K562 (cell line): ENCODE measurements at places on chromosomes 16 and 17.

DNA sequence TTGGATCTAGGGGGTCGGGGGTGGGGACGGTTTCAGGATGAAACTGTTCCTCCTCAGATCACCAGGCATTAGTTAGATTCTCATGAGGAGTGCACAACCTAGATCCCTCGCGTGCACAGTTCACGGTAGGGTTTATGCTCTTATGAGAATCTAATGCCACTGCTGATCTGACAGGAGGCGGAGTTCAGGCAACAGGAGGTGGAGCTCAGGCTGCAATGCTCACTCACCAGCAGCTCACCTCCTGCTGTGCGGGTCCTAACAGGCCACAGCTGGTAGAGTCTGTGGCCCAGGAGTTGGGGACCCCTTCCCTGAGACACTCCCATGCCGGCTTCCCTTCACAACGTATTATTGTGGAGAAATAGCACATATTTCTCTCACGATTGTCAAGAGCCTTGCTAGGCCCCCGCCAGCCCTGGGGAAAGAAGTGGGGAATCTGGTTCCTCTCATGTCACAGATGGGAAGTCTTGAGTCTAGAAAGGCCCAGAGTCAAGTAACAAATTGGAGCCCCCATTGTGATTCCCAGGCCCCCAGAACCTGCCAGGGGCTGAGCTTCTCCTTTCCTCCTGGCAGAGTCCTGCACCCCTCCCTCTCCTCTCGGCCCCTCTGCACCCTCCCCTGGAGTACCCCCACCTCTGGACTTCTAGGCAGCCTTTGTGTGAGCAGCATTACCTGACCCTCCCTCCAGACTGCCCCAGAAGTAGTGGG is 6.1 kb upstream of the KRT14 start:
- H3K27me3 ChIP-seq = peaks cover 22% of the 10 kb centered on the region; the same call in 2 of the 3 replicates
- no peaks in the 10 kb centered on the region for H3K36me3 ChIP-seq
- H3K4me3 ChIP-seq = no peak overlapping the region

- no peaks in the 10 kb centered on the region for H3K36me3 ChIP-seq
- H3K27ac ChIP-seq = no peak overlapping the region
- no peaks in the 10 kb centered on the region for H3K27me3 ChIP-seq
- no peaks in the 10 kb centered on the region for H3K4me1 ChIP-seq
Observed at GRCh38 chr17:53780320-53780719, 42.4 kb upstream of the KIF2B start.

DNA sequence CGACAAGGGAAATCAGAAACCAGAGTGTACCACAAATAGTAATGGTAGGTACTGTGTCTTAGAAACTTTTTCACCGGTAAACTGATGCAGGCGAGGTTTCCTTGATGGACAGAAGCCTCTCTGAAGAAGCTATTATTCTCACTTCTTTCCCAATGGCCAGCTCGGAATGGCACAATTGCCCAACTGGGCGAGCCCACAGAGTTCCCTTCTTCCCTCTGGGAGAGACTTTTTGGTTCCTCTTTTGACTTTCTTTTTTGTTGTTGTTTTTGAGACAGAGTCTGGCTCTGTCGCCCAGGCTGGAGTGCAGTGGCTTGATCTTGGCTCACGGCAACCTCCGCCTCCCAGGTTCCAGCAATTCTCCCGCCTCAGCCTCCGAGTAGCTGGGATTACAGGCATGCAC is 16.9 kb downstream of the SLC43A2 start:
- no peaks in the 10 kb centered on the region for H3K27me3 ChIP-seq
- DNase-seq = no peak
- H3K4me1 ChIP-seq = no peaks in the 10 kb centered on the region
- H3K36me3 ChIP-seq = no peaks in the 10 kb centered on the region
- no peak overlapping the region for H3K4me3 ChIP-seq
- H3K27ac ChIP-seq = no peak overlapping the region

- peaks cover 12% of the 10 kb centered on the region; the same call in 2 of the 3 replicates for H3K27me3 ChIP-seq
- no peak for DNase-seq
- H3K4me3 ChIP-seq = no peak overlapping the region
- H3K4me1 ChIP-seq = no peaks in the 10 kb centered on the region; the same call in 2 of the 3 replicates
Observed at GRCh38 chr16:10575506-10576130, 4.8 kb downstream of the EMP2 start.

DNA sequence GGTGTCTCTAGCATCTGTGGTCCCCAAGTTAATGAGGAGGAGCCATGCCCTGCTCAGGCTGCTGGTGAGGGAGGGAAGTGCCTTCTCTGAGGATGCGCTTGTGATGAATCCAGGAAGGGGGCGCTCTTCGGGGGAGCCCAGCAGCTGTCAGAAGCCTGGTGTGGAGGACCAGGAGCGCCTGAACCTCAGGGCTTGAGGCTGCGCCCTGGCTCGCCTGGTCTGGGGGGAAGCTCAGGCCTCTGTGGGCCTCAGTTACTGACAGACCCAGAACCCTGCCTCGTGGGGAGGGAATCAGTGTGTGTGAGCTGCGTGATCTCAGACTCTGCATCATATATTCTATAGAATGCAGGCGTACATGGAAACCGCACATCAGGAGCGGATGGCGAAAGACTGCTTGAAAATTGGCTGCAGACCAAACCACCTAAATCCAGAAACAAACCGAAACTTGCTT is 126.1 kb downstream of the SEC14L1 start:
- H3K27me3 ChIP-seq = peaks cover 19% of the 10 kb centered on the region
- H3K4me3 ChIP-seq = no peak overlapping the region
- no peaks in the 10 kb centered on the region for H3K36me3 ChIP-seq
- no peak overlapping the region for H3K27ac ChIP-seq

DNA sequence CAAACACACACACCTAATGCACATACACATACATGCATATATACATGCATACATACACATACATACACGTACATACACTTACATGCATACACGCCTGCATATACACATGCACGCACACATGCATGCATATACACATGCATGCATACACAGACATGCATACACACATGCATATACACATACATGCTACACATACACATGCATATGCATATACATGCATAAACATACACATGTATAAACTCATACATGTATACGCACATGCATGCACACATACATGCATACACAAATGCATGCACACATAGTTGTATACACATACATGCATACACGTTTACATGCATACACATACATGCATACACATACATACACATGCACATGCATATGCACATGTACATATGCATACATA is 23.6 kb upstream of the RMI2 start:
- DNase-seq = no peak
- H3K27me3 ChIP-seq = peaks cover 15% of the 10 kb centered on the region
- H3K36me3 ChIP-seq = no peaks in the 10 kb centered on the region
- peaks cover 3% of the 10 kb centered on the region for H3K4me1 ChIP-seq

GRCh38 chr16:31474173-31474714 is 2.3 kb downstream of the TGFB1I1 start:
- H3K27ac ChIP-seq = peak overlapping the region; percentile 40; the same call in 1 of the 3 replicates
- DNase-seq = peak; percentile 68
- H3K4me3 ChIP-seq = no peak overlapping the region
- H3K36me3 ChIP-seq = no peaks in the 10 kb centered on the region
- peaks cover 30% of the 10 kb centered on the region for H3K4me1 ChIP-seq
- no peaks in the 10 kb centered on the region for H3K27me3 ChIP-seq

- H3K27me3 ChIP-seq = no peaks in the 10 kb centered on the region
- DNase-seq = peak; percentile 43
- no peak overlapping the region for H3K27ac ChIP-seq
Observed at GRCh38 chr16:12971241-12971640, 69.8 kb downstream of the SHISA9 start.

GRCh38 chr16:84732674-84733352 is 33.0 kb downstream of the USP10 start:
- H3K4me1 ChIP-seq = peaks cover 36% of the 10 kb centered on the region
- H3K36me3 ChIP-seq = peaks cover 41% of the 10 kb centered on the region
- DNase-seq = no peak
- H3K27ac ChIP-seq = peak overlapping the region; percentile 94
- no peaks in the 10 kb centered on the region for H3K27me3 ChIP-seq

- H3K4me3 ChIP-seq = no peak overlapping the region
- peaks cover 3% of the 10 kb centered on the region; the same call in 1 of the 3 replicates for H3K27me3 ChIP-seq
- no peak for DNase-seq
- H3K27ac ChIP-seq = no peak overlapping the region
Observed at GRCh38 chr16:77763994-77764393, 24.4 kb upstream of the VAT1L start.

GRCh38 chr16:83652943-83653342 is 154.8 kb upstream of the HSBP1 start:
- no peak overlapping the region for H3K4me3 ChIP-seq
- no peaks in the 10 kb centered on the region for H3K27me3 ChIP-seq
- no peaks in the 10 kb centered on the region for H3K36me3 ChIP-seq
- DNase-seq = no peak
- H3K4me1 ChIP-seq = no peaks in the 10 kb centered on the region

DNA sequence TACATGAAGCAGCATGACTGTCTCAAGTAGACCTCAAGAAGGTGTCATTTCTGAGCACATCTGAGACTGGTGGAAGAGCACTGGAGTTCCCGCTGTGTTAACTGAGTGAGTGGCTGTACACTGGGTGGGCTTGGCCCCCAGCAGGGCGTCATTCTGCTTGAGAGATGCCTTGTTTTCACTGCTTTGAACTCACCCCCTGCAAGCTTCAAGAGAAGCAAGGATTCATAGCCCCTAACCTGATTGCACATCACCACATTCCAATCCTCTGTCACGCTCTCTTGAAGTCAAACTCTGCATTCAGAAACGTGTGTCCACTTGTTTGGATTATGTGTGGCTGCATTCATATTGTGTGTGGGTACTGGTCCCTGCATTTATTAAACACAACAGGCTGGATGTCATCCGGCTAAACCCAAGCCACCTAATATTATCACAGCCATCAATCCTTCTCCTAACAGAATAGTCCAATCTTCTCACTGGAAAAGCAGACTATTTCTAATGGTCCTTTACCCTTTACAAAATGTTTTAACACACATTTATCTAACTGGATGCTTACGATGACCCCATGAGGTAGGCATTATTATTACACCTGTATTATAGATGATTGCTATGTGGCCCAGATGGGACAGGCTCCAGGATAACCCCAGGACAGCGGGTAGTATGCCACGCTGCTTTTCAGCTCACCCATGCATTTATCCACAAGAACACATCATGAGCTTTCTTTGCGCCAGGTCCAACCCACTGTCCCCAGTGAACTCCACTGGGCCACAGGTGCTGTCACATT is 76.3 kb downstream of the USP31 start:
- H3K4me1 ChIP-seq = no peaks in the 10 kb centered on the region
- peaks cover 31% of the 10 kb centered on the region; the same call in 2 of the 3 replicates for H3K36me3 ChIP-seq
- H3K4me3 ChIP-seq = no peak overlapping the region
- no peaks in the 10 kb centered on the region for H3K27me3 ChIP-seq
- H3K27ac ChIP-seq = no peak overlapping the region

DNA sequence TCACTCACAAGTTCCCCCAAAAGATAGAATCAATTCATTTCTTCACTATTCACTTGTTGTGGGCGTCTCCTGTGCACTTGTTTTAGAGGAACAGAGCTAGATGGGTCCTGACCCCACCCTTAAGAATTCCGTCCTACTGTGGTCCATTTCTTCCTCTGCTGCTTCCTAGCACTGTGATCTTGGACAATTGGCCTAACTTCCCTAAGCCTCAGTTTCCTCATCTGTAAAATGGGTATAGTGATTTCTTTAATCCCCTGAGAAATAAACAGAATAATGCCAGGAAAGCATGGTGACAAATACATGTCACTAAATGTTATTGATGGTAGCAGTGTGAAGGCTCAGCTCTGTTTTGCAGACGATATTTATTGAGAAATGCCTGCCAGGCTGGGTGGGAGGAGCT is 9.9 kb downstream of the BMERB1 start:
- no peaks in the 10 kb centered on the region for H3K4me1 ChIP-seq
- no peaks in the 10 kb centered on the region for H3K36me3 ChIP-seq
- no peak overlapping the region for H3K27ac ChIP-seq
- H3K4me3 ChIP-seq = no peak overlapping the region
- no peak for DNase-seq

GRCh38 chr17:59763861-59764260 is 56.4 kb downstream of the VMP1 start:
- no peaks in the 10 kb centered on the region; the same call in 1 of the 2 replicates for H3K4me1 ChIP-seq
- no peak overlapping the region for H3K27ac ChIP-seq
- DNase-seq = no peak
- no peak overlapping the region for H3K4me3 ChIP-seq

- no peaks in the 10 kb centered on the region for H3K27me3 ChIP-seq
- DNase-seq = peak; percentile 69
- H3K4me3 ChIP-seq = no peak overlapping the region
- H3K27ac ChIP-seq = no peak overlapping the region; the same call in 2 of the 3 replicates
- H3K36me3 ChIP-seq = no peaks in the 10 kb centered on the region
Observed at GRCh38 chr17:74959826-74960515, 12.6 kb downstream of the HID1 start.
